ENCODE measurements at places on chromosomes 11 and 22.

DNA sequence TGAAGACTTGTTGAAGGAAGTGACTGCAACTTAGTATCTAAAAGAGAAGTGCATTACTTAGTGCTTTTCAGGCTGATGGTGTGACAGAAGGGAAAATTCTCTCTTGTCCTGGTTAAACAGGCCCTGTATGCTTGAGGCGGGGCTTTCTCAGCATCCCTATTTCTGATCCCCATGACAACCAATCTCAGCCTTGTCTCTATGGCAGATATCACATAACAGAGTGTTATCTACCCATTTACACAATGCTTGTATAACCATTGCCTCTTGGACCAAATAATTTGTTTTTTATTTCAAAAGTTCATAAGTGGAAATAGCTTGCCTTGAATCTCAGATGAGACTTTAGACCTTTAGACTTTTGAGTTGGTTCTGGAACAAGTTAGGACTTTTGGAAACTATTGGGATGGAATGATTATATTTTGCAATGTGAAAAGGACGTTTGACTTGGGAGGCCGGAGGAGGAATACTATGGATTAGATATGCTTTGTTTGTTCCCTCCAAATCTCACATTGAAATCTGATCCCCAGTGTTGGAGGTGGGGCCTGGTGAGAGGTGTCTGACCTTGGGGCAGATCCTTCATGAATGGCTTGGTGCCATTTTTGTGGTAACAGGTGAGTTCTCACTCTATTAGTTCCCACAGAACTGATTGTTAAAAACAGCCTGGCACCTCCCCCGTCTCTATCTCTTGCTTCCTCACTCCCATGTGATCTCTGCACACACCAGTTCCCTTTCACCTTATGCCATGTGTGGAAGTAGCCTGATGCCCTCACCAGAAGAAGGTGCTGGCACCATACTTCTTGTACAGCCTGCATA is 3.1 kb upstream of the GLYAT start:
- no peak for DNase-seq

DNA sequence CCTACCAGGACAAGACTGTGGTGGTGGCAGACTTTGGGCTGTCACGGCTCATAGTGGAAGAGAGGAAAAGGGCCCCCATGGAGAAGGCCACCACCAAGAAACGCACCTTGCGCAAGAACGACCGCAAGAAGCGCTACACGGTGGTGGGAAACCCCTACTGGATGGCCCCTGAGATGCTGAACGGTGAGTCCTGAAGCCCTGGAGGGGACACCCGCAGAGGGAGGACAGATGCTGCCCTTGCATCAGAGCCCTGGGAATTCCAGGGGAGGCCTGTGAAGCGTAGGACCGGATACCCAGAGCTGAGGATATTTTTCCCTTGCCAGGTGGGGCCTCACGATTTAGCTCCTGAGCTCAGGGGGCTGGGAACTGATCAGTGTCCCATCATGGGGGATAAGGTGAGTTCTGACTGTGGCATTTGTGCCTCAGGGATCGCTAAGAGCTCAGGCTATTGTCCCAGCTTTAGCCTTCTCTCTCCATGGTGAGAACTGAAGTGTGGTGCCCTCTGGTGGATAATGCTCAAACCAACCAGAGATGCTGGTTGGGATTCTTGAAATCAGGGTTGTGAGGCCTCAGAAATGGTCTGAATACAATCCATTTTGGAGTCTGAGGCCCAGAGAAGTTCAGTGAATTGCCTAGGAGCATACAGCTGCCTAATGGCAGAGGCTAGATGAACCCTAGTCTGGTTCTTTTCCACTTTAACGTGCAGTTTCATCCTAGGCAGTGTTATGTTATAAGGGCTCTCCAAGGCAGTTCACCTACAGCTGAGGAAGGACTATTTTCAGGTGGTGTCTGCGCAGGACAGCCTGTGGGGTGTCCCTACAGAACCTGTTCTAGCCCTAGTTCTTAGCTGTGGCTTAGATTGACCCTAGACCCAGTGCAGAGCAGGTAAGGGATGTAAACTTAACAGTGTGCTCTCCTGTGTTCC is 19.5 kb downstream of the PIK3IP1 start:
- DNase-seq: peak; percentile 51

DNA sequence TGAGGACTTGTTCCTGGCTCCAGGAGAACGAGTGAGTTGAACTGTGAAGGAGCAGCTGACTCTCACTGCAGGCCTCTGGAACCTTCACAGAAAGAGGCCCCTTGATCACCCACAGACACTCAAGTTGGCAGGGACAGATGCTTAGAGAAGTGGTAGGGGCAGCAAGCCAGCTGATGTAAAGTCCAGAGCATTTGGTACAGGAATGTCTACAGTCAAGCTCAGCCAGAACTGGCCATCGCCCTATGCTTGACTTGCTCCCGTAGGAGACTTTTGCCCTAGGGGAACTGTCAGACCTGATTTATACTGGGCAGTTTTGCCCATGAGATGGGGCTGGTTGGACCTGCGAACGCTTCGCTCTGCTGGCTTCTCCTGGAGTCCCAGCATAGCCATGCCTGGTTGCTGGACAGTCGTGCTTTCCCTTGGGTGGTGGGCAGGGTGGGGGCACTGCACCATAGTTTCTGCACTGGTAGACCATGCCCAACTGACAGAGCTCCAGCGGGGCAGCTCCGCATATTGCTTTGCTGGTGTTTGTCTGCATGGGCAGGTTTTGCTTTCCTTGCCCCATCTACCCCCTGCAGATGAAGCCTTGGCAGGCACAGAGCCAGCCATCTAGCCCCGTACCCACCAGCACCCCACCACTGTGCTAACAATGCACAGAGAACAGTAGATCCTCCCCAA is 977.7 kb downstream of the JRKL start:
- DNase-seq: no peak

DNA sequence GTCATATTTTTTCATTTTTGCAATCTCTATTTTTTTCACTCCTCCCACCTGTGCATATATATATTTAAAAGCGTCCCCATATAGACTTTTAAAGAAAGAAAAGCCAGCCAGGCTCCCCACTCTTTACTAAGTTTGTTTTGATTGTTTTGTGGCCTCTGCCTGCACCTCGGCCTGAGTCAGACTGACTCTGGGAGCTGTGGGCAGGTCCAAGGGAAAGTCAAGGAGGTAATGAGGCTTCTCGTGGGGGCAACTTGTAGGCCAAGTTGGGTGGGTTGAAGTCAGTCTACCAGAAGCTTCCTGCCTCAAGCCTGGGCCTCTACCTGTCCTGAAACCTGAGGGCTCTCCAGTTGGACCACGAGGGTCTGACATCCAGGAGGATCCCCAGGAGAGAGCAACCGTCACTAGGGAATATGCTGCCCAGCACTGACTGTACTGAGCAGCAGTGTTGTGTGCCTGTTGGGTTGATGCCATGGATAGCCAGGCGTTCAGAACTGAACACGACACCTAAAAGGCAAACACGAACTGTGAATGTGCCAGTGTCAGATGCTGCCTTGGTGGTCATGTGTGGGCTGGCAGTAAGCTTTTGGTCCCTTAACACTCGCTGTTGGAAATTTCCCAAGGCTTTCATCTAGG is 58.8 kb downstream of the BMAL1 start:
- no peak for DNase-seq

DNA sequence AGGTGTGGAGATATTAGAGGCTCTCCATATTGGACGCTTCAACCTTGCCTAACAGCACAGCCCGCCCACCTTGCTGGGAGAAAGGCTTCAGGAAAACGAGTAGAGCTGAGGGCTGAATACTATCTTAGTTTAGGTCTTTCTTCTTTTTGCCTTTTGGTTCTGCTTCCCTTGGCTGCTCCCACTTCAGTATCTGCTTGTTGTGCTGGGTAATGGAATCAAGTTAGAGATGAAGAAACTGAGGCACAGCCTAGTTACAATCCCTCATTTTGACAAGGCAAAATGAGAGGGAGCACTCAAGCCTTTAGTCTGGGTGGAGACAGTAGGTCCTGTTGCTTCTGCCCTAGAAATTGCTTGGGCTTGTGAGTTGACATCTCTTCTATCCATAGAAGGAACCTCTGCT is 41.3 kb upstream of the HSD17B12 start:
- no peak for DNase-seq

DNA sequence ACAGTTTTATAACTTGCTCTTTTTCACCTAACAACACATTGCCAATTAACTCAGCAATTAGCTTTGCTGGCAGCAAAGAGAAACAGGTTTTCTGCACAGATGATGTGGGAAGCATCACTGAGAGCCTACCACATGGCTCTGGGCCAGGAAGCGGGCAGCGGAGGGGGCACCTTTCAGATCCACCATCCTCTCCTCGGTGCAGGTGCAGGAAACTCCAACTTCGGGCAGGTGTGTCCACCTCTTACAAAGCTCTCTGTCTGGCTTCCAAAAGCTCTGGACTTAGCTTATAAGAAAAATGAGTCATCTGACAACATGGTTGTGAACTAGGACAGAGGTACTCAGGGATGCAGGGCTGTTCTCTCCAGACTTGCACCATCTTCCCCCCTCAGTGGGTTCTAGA is 77.0 kb downstream of the RPS6KA4 start:
- DNase-seq: no peak

DNA sequence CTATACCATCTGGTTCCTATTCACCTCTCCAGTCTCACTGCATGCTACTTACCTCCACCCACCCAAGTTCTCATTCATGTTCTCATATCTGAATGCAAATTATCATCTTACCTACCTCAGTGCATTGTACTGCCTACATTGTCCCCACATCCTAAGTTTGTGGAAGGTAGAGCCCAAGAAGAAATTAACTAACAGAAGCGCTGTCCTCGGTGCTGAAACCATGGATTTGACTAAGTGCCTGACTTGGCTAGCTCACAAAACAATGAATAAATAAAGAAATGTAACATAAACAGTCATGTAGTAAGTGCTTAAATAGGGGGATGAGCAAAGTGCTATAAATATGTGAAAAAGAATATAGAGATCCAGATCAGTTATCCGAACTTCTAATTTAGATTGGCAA is 63.2 kb downstream of the GRIA4 start:
- DNase-seq: peak; percentile 36

DNA sequence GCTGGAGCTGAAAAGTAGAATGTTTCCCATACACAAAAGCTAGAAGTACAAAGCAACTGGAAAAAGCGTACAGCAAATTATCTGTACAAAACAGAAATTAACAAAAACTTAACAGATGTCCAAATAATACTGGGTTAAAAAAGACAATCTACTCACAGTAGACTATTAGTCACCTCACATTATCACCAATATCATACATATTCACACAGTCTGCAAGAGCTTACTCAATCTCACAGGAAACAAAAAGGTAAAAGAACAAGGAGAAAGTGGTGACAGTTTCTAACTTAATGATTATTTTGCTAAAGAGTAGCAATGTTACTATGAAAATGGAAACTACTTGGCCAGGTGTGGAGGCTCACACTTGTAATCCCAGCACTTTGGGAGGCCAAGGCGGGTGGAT is 11.9 kb downstream of the CELF1 start:
- DNase-seq: no peak

DNA sequence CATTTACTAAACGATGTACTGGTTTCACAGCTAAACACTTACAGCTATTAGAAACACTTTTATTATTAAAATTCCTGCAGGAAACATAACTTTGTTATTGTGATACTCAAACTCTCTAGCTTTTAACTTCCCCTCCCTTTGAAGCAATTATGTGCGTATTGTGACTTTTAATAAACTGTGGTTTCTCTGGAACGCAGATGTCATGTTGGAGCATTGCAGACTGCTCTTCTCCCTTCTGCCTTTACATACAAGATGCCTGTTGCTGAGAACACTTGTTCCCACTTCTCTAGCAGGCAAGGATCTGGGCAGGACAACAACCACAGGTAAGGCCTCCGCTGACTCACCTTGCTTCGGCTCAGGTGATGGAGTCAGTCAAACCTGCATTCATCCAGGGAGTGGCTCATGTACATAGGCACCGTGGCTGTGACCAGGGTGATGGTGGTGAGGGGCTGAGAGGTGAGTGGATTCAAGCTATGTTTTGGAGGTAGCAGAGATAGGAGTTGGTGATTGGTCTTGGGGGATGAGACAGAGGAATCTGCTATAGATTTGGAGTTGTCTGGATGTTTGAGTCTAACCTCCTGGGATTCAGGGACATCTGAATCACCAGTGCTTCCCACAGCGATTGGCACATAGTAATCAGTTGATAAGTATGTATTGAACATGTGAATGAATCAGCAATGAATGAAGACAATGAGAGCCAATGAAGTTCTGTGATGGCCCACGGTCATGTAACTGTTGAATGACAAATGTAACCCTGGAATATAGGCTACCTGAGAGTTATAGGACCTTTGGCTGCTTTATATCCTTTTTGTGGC is 106.0 kb downstream of the ADAMTS15 start:
- no peak for DNase-seq

- DNase-seq: no peak
These were observed 148.7 kb upstream of the MTMR2 start for GRCh38 chr11:96072592-96072991.

DNA sequence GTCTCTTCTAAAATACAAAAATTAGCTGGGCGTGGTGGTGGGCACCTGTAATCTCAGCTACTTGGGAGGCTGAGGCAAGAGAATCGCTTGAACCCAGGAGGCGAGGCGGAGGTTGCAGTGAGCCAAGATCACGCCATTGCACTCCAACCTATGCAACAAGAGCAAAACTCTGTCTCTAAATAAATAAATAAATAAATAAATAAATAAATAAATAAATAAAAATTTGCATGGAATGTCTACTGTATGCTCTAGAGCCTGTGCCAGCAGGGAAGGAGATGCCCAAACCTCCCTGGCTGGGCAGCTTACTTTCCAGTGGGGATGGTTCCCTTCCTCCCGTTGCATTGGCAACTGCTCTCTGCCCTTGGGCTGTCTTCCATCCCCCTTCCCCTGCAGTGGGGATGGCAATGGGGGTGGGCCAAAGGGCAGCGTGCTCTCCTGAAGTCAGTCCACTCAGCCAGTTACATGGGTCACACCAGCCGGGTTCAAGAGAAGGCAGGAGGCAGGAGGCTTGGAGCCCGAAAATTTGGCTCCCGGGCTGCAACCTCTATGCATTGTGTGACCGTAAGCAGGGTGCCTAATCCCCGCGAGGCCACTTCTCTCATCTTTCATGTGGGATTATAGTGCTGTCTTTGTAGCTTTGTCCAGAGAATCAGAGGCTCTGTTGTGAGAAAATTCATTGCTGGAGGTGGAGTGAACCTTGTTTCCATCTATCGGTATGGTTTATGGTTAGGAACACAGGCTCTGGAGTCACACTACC is 1.4 kb upstream of the LRRC10B start:
- no peak for DNase-seq

DNA sequence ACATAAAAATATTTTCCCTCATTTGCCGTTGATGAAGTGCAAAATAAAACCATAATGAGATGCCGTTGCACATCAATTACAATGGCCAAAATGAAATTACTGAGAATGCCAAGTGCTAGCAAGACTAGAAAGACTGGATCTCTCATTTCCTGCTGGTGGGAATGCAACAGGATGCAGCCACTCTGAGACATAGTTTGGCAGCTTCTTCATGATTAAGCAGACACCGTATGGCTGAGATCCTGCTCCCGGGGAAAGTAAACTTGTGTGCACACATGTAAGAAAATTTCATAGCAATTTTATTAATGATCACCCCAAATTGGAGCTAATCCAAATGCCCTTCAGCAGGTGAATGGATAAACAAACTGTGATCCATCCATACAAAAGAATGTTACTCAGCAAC is 1013.2 kb downstream of the TBC1D22A start:
- DNase-seq: no peak

- no peak for DNase-seq
These were observed 49.5 kb downstream of the POLD3 start for GRCh38 chr11:74641905-74642304.

All from left hindlimb (tissue), 1 donor.